ENCODE measurements at places on chromosomes 1 and 21.

GRCh38 chr1:151924691-151925587 is 15.6 kb upstream of the THEM4 start:
- no peak for DNase-seq

DNA sequence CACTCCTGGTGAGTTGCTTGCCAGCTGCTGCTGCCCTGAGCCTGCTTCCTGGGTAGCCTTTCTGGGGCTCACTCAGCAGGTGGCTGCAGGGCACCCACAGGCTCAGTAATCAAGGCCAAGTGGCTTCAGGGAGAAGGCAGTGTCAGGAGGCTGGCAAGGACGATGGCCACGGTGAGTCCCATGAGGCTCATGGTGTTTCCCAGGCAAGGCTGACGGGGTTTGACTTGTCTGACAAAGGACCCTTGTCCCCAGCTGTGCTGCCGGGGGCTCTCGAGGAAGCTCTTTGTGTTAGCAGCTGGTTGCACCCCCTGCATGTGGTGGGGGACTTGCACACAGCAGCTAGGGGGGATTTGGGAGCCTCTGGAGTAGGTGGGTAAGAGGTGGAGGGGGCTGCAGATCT is 190.5 kb upstream of the C1orf174 start:
- DNase-seq = no peak

DNA sequence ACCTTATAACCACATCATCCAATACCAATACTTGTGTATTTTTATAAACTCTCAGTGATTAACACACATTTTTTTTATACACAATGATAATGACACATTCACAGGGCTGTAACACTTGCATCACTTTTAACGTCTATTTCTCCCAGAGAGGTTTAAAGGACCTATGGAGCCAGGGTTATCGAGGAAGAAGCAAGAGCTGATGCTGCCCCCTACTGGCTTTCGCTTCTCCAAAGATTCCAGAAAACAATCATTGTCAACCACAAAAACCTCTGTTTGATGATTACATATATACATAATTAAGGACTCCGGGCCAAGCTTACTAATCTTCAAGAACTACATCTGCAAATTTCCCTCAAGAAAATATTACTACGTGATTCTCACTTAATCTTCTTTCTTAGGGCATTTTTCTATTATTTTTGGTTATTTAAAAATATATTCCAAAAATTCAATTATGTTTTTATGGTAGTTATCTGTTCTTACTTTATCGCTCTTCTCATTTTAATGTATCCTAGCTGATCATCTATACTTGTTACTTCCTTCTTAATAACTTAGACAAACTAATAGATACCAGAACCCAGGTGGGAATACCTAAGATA is 214.5 kb downstream of the VAV3 start:
- peak; percentile 55 for DNase-seq

- DNase-seq = no peak
Observed at GRCh38 chr1:193184776-193185175, 1.6 kb downstream of the B3GALT2 start.

GRCh38 chr1:21325731-21326387 is 35.6 kb upstream of the ECE1 start:
- no peak for DNase-seq

DNA sequence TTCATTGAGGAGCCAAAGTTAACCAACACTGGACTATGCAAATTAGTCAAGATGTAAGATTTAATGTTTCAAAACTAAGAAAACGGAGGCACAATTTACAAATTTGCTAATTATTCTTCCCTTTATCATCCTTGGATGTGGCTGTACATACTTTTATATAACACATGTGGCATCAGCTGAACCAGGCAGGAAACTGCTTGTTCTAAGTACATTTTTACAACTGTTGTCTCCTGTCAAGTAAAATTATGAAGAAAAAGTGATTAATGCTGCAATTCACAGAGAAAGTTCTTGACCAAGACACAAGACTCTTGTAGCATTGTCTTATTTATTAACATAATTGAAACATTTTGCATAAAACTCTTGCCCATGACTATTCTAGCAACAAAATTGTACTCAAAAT is 61.9 kb downstream of the LAMC2 start:
- DNase-seq = no peak

DNA sequence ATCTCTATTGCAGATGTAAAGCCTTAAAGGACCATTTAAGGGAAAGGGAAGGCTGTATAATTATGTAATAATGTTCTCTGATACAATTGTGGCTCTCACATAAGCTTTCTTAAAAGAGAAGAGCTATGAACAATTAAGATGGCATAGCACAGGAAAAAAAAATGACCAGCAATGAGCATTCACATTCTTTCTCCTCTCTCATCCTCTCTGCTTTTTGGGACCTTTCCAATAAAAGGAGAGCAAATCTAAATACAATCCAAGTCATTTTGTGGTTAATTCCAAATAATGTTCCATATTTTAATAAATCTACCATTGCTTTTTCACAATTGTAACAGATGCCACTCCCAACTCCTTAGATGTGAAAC is 23.5 kb downstream of the SMYD3 start:
- DNase-seq = no peak

DNA sequence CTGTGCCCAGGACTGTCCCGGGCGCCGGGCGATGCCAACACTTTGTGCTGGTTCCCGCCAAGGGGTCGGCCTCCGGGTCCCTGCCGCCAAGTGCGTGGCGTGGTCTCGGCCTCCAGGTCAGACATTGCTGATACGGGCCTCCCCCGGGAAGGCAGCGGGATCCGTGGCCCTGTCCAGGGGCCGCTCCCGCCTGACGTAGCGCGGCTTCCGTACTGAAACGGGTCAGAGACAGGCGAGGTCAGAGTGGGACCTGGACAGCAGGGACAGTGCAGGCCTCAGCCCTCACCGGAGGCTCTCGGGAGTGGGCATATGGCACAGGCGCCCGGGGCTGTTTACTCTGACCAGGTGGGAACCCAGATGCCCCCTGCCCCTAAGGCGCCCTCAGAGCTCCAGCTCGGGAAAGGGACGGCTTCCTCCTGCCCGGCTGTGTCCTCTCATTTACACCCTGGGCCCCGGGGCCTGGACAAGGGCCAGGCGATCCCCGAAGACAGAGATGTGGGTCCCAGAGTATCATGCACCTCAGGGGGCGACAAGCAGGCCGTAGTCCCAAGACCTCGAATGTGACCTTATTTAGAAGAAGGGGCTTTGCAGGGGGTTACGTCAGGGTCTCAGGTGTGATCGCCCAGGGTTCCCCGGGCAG is 8.8 kb upstream of the RNF223 start:
- no peak for DNase-seq

GRCh38 chr1:176460544-176461336 is 2.2 kb upstream of the PAPPA2 start:
- DNase-seq = no peak

GRCh38 chr1:9826087-9826486 is 2.3 kb upstream of the CLSTN1 start:
- no peak for DNase-seq

- peak; percentile 64 for DNase-seq
Observed at GRCh38 chr1:10968411-10968826, 44.0 kb upstream of the TARDBP start.

- DNase-seq = no peak
Observed at GRCh38 chr1:162080472-162081015, 11.1 kb downstream of the NOS1AP start.

- no peak for DNase-seq
Observed at GRCh38 chr1:211551638-211552460, 27.1 kb downstream of the SLC30A1 start.

GRCh38 chr1:100624886-100625610 is 87.1 kb downstream of the GPR88 start:
- no peak for DNase-seq

- no peak for DNase-seq
Observed at GRCh38 chr21:28342212-28342810, 650.4 kb downstream of the LTN1 start.

GRCh38 chr1:173438675-173439074 is 38.5 kb upstream of the PRDX6 start:
- no peak for DNase-seq

DNA sequence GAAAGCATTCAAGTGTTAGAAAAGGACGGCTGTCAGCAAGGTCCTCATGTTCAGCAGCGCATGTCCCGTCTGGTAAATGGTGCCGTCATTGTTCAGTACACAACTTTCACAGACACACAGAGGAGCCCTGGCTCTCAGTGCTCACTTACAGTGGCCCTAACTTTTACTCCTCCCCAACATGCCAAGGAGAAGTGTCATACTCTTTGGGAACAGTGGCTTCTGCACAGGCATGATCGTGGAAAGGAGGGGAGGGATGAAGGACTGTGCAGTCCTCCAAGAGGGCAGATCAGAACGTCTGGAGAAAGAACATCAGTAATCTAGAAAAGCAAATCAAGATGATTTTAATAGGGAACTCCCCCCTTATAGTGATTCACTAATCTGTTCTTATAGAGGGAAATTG is 3.8 kb upstream of the GRHL3 start:
- DNase-seq = no peak

- no peak for DNase-seq
Observed at GRCh38 chr1:165222580-165222979, 133.9 kb downstream of the LMX1A start.

GRCh38 chr1:179440971-179441370 is 75.2 kb downstream of the AXDND1 start:
- DNase-seq = no peak

GRCh38 chr1:178294654-178295053 is 200.8 kb downstream of the RASAL2 start:
- DNase-seq = no peak

GRCh38 chr1:5955479-5955977 is 36.7 kb downstream of the NPHP4 start:
- no peak for DNase-seq

GRCh38 chr1:168112673-168113305 is 23.9 kb downstream of the GPR161 start:
- DNase-seq = no peak

- no peak for DNase-seq
Observed at GRCh38 chr1:35369922-35370671, 101.6 kb downstream of the ZMYM4 start.

DNA sequence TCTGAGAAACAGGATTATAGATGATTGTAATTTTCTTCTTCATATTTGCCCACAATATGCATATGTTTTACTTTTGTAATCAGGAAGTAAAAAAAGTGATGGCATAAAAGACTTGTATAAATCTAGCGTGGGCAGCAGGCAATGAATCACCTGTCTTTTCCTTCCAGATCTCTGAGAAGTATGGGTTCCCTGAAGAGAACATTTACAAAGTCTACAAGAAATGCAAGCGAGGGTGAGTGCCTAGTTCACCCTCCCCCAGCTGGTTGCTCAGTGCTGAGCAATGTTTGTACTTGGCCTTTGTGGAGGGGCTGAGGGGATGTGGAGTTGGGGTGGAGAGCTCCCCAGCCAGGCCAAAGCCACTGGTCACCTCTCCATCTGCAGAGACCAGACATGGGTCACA is 30.7 kb downstream of the GRHL3 start:
- DNase-seq = no peak
